ENCODE measurements at places on chromosomes 2 and 18.

GRCh38 chr2:226733189-226733858 lies 66.3 kb downstream of the IRS1 start:
- no peak for DNase-seq

DNA sequence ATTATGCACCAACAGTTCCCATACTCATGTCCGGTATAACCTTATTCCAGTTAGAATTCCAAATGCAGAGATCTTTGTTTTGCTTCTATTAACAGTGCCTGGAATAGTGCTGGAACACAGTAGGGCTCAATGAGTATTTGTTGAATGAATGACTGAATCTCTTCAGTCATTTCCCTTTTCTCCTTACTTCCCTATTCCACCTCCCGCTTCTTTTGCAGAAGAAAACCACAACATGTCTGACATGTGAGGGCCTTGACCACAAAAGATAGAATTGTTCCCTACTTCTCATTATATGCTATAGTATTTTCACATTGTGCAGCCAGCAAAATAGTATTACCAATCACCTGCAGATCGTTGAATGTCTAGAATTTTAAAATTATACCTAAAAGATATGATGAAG lies 19.5 kb upstream of the HNRNPLL start:
- no peak for DNase-seq

GRCh38 chr2:144390424-144391020 lies 129.4 kb downstream of the ZEB2 start:
- DNase-seq = no peak

- no peak for DNase-seq
Observed at GRCh38 chr2:149465873-149466272, 121.7 kb downstream of the MMADHC start.

DNA sequence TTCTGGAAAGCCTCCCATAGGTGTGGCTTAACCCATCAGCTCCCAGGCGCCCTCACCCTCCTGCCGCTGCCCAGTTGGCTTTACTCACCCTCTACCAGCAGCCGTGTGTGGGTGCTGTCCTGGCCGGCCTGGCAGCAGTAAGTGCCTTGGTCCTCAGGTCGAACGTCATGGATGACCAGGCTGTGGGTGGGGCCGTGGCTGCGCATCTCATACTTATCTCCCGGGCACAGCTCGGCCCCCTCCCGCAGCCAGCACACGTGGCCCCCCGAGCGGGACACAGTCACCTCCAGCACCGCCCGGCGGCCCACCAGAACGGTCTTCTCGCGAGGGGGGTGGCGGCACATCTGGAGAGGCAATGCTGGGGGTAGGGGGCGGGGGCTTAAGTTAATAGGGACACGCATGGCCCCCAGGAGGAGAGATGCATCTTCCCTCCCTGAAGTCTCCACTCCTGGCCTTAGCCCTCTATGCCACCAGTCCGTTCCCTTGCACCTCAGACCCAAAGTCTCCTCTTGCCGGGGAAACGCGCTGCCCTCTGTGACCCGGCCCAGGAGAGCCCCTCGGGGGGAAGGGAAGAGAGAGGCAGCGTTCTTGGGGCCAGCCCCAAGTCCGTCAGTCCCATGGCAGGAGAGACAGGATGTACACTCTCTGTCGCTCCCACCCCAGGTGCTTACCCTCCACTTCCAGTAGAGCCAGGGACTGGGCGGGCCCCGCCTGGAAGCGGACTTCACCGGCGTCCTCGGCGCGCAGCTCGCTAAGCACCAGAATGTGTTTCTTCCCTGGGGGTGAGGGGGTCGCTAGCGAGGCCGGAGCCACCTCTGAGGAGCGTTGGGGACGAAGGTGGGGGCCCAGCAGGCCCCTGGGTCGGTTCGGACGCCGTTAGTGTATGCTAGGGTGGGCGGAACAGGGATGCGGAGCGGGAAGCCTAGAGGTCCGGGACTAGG lies 7.9 kb downstream of the TMEM198 start:
- no peak for DNase-seq

GRCh38 chr2:7837237-7837760 lies 844.6 kb upstream of the ID2 start:
- no peak for DNase-seq

- DNase-seq = no peak
Observed at GRCh38 chr2:113104054-113104611, 23.3 kb upstream of the IL1RN start.

DNA sequence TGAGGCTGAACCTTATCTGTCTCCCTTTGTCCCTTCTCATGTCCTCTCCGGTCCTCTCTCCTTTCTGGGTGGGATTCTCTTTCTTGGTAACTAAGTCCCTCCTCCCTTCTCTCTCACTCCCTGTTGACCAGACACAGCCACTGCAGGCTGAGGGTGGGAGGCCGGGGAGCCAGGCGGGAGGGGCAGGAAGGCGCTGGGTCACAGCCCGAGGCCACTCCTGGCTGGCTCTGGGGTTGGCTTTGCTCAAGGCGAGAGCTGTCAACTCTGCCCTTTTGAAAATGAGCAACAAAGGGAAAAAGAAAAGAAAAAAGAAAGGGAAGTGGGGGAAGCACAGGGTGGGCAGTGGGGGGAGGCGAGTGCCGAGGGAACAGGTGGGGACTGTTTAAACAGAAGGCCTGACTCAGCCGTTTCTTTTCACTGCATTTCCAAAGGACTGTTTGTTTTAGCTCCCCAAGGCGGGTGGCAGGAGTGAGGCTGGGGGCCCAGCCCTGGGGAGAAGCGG lies 70.5 kb upstream of the IGFBP5 start:
- DNase-seq = peak; percentile 4

- peak; percentile 59 for DNase-seq
Observed at GRCh38 chr2:235793163-235793752, 299.4 kb downstream of the AGAP1 start.

DNA sequence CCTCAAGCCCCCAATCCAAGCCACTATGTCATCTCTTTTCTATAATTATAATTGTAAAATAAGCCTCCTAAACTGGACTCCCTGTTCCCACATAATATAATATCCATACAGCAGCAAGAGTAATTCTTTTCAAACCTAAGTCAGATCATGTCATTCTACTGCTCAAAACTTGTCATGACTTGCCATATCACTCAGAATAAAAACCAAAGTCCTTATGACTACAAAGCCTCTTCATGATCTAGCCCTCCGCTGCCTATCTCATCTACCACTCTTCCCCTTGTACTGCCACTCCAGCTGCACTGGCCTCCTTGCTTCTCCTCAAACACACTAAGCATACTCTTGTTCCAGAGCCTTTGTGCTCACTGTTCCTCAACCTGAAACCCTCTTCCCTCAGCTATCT lies 69.9 kb downstream of the MEMO1 start:
- DNase-seq = no peak

DNA sequence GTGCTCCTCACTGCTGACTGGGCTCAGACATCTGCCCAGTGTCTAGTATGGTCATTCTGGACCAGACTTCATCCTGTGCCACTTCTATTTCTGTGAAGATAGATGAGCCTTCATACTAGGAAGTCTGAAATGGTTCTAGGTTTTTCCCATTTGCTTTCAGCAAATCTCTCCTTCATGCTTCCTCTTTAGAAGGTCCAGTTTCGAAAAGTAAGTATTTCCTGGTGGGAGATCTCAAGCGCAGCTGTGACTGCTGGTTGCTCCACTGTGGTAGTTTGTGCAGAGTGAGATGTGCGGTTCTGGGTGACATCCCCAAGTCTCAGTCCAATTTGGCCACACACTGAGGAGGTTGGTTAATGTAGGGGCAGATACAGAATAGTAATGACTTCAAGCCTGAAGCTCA lies 14.4 kb downstream of the IL36B start:
- no peak for DNase-seq

All from lung microvascular endothelial cell (primary cell).